ENCODE measurements at places on chromosomes 4 and X.

- DNase-seq, result no peak
These were observed 313.2 kb downstream of the PACRGL start for GRCh38 chr4:21013501-21013900.

DNA sequence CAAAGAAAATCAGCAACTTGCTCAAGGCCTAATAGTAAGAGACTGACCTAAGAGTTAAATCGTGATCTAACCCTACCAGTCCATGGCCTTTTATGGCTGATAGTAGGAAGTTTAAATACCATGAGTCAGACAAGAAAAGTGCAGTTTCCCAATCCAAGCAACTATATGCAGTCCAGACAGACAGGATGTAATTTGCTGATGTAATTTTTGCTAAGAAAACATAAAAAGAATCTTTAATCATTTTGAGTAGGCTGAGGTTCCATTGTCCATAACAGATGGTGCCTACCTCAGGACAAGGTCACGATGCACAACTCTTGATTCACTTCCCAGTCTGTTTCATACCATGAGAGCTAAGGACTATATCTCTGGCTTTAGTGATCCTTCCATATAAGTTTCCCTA, 317.5 kb upstream of the GRIA3 start:
- DNase-seq, result no peak

DNA sequence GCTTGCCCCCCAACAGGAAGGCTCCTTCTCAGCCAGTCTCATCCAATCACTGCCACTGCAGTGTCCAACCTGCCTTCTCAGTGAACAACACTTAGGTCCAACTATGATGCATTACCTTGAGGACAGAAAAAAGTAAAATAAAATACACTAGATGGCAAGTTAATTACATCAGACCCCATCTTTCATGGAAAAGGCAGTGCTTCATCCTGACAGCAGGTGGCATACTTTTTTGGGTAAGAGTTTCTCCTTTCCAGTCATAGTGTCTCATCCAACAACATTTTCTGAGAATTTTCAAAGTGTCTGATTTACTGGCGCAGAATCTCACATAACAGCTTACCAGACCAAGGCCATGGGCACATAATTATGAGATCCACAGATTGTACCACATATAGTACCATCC, 1742.8 kb downstream of the PCDH7 start:
- DNase-seq, result no peak

GRCh38 chrX:27085346-27085745, 377.8 kb downstream of the PPP4R3C start:
- DNase-seq, result no peak

- DNase-seq, result no peak
These were observed 15.1 kb downstream of the PRIMPOL start for GRCh38 chr4:184664445-184665210.
